ENCODE measurements at places on chromosomes 16 and 17.

DNA sequence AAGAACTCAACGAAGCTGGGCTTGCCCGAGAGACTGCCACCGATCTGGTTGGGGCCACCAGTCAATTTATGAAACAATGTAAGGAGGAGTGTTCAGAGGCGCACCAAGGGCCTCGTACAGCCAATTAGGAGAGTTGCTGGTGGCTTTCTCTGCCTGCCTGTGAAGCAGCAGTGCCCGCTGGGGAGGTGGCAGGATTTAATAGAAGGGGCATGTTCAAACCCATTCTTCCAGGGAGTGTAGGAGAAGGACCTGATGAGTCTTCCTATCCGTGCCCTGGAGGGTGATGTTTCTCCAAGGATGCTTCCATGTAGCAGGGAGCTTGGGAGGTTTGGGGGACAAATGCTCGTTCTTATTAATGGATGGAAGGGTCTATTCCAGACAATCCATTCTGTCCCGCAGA lies 178.4 kb downstream of the CCDC182 start:
- DNase-seq = no peak

DNA sequence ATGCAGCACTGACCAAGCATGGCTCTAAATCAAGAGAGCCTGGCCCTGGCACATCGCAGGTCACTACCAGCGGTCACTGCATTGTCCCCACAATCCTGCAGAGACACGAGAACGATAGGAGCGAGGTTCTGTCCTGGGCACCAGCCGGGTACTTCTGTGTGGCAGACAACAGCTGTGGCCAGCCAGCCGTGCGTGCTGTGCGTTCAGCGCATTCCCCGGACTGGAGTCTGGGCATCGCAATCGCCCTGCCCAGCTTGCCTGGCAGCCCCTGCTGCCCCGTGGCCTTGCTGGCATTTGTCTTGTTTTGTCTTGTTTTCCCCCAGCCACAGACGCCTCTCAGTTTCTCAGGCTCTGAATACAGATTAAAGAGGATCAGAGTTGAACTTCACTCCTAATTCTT lies 33.9 kb downstream of the COTL1 start:
- no peak for DNase-seq

DNA sequence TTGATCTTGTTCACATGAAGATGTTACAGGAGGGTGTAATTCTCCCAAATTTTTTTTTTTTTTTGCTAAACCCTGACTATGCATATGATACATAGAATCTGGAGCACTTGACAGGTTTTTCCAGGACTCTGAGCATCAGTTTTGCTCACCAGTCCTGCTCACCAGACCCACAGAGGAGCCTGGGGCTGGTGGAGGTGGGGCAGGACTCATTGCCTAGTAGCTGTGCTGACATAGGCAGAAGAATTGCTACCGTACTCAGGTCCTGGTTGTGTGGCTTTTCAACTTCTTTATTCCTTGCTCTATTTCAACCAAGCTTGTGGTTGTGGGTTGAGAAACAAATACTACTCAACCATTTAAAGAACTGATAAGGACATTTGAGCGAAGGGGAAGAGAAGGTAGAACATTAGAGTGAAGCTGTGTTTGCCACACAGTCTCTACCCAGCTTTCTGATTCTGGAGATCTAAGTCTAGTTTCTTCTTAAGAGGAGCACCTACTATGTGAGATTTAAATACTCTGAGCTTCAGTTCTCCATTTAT lies 212.4 kb downstream of the UTP18 start:
- DNase-seq = no peak

GRCh38 chr16:72014675-72015074 lies 6.1 kb downstream of the DHODH start:
- no peak for DNase-seq

- no peak for DNase-seq
Observed at GRCh38 chr17:74151551-74152315, 51.7 kb upstream of the RPL38 start.

GRCh38 chr16:88422733-88423447 lies 30.2 kb upstream of the ZFPM1 start:
- DNase-seq = no peak

DNA sequence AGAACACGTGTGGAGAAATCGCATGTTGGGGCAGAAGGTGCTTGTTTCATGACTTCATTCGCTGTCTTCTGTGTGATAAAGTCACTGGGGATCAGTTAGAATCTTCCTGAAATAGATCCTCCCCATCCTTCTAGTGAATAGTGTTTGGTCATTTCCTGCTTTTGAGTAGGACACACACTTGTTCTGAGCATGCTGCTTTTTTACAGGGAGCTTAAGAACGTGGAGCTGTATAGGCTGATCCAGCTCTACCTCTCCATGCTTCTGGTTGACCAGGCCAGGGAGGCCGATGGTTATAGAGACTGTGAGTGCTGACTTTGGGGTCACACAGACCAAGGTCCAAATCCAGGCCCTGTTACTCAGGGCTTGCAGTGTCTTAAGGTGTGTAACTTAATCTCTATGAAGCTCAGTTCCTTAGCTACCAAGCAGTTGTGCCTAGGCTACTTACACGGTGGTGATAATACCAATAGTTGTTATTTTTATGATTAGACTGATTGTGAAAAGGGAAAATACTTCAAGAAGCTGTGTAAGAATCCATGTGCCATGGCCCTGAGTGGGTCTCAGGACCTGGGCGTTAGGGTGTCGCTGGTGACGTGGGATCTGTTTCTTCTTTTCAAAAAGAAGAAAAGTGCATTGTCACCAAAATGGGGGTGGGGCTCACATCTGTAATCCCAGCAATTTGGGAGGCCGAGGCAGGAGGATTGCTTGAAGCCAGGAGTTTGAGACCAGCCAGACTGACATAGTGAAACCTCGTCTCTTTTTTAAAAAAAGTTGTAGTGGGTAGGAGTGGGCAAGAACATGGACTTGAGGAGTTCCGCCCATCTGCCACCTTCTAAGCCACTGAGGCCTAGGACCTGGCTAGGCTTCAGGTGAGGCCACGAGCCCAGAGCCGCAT lies 64.1 kb upstream of the LGALS9 start:
- peak; percentile 32 for DNase-seq

DNA sequence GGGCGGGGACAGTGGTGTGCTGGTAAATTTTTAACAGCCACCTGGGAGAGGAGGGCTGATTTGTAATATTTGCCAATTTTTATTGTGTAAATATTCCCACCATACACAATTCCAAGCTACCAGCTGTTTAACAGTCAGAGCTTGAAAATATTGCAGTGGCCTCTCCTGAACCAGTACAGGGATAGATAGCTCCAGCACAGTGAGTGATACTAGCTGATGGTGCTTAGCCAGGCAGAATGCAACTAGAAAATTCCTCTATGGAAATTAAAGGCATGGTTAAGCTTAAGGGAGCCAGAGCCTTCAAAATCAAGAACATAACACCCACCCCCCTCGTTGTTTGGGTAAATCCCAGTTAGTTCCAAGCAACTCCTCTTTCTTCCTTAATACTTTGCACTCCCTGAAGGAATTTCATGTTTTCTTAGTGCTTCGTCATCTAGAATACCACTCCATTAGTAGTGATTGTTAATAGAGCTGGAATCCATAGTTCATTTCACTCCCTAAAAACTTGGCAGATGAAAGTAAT lies 96.6 kb downstream of the CYB561 start:
- DNase-seq = no peak

DNA sequence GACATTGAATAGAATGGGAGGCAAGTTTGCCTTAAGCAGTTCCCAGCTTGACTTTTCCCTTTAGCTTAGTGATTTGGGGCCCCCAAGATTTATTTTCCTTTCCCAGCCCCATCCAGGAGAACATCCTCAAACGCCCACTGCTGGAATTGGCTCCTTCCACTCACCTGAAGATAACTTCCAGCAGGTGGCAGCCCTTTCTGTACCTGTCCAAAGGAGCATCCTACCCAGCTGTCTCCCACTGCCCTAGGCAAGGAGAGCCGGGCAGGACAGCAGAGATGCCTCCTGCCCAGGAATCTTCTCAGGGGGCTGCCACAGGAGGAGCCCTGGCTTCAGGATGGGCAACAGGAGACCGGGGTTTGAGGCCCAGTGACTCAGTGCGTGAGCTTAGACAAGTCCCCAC lies 6.4 kb downstream of the CACNG5 start:
- no peak for DNase-seq

- no peak for DNase-seq
Observed at GRCh38 chr16:46882304-46882939, 1.7 kb upstream of the GPT2 start.

DNA sequence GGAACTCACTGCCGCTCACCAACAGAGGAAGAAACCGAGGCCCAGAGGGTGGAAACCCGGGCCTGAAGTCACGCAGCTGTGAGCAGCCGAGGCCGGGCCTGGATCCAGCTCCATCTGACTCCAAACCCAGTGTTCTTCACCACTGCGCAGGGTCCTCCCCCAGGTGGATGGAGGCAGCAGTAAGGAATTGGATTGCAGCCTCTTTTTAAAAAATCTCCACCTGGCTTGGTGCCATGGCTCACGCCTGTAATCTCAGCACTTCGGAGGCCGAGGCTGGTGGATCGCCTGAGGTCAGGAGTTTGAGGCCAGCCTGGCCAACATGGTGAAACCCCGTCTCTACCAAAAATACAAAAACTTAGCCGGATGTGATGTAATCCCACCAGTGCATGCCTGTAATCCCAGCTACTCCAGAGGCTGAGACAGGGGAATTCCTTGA lies 177.2 kb downstream of the FOXL1 start:
- DNase-seq = peak; percentile 84

- no peak for DNase-seq
Observed at GRCh38 chr17:13266606-13267005, 248.8 kb upstream of the ELAC2 start.

GRCh38 chr17:4636474-4637100 lies 4.9 kb downstream of the ALOX15 start:
- DNase-seq = no peak

DNA sequence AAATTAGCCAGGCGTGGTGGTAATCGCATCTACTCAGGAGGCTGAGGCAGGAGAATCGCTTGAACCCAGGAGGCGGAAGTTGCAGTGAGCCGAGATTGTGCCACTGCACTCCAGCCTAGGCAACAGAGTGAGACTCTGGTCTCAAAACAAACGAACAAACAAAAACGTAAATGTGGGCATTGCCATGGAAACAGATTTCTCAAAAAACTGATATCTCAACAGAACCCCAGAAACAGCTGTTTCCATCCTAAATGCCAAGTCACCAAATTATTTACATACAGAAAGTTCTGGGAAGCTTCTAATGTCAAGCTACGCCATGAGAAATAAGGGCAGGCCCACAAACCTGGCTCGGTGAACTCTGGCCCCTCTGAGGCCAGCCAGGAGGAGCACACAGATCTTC lies 16.0 kb upstream of the ZNF689 start:
- peak; percentile 29 for DNase-seq

GRCh38 chr17:77801545-77802332 lies 156.8 kb upstream of the TNRC6C start:
- peak; percentile 10 for DNase-seq

GRCh38 chr17:57699751-57700219 lies 45.3 kb downstream of the CCDC182 start:
- DNase-seq = no peak

GRCh38 chr16:66426112-66427035 lies 721 bp upstream of the BEAN1 start:
- no peak for DNase-seq

DNA sequence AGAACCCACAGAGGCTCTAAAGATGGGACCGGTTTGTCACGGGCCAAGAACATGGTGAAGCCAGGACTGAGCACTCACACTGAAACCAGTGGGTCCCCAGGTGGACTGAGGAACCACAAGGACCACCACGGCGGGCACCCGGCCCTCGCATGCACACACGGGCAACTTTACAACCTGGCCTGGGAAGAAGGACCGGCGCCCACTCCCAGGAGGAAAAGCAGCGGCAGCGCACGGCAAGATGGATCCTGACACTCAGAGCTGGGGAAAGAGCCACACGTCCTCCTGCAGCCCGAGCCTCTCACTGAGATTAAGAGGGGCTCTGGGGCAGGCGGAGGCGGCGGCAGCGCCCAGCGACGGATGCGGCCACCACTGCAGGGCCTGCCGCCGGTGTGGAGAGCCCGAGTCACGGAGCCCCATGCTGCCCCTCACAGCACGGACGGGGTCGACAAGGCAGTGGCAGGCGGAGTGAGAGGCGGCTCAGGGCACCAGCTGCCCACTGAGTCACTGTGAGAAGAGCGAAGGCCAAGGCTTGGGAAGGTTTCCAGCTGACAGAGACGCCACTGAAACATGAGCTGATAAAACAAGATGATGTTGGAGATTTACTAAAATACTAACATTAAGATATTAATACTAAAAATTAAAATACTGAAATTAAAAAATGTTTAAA lies 118.3 kb downstream of the ANKRD11 start:
- DNase-seq = no peak

DNA sequence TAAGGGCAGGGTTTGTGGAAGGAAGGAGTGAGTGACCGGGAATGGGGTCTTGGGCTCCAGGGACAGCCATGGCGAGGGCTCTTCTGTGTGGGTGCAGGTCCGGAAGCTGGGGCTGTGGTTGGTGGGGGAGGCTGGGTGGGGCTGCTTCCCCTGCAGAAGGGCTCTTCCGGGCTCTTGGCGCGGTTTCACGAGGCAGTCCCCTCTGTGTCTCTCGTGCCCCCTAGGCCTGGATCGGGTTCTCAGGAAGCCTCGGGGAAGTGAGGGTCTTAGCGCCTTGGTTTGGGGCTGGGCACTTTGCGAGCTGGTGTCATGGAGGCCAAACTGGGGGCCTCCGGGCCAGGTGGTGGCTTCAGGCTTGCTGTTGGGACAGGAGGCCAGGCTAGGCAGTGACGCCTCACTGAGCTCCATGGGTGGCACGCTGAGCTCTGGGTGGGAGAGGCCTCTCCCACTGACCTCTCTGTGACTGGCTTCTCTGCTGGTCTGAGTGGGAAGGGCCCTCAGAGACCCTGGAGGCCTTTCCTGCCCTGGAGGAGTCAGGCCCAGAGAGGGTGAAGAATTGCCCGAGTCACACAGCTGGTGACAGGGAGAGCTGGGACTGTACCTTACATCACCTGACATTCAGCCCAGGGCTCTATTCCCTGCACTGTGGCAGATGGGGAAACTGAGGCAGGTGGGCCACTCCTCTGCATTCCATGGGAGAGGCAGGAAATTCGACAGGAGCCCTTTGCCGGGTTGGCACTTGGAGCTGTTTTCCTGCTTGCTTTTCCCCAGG lies 8.2 kb downstream of the ADCY7 start:
- DNase-seq = peak; percentile 93

DNA sequence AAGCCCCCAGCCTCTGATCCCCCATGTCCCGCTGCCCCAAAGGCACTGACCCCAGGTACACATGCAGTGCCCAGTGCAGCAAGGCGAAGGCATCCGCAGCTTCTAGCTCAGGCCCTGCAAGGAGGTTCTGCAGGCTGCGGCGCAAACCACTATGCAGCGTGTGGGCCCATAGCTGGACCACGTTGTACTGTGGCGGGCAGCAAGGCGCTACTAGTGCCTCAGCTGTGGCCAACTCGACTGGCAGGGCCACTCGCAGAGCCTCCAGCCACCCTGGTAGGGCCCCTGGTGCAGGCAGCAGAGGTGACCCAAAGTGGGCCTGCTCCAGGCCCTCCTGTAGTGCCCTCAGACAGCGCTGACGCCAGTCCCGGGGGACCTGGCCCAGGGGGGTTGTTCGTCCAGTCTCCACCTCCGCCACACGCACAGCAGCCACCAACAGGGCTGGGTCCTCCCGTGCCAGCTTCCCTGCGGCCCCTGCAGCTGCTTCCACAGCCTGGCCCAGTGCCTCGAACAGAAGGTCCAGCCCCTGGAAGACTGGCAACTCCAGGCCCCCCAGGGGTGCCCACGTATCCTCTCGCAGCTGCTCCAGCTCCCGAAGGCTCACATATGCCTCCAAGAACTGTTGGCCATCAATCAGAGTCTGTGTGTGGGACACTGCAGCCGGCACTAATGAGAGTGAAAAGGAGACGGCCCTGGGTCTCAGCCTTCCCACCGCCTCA lies 2.6 kb downstream of the EXOC3L1 start:
- DNase-seq = no peak

GRCh38 chr17:6636105-6636504 lies 4.4 kb downstream of the KIAA0753 start:
- no peak for DNase-seq
